ENCODE measurements at places on chromosomes 4 and X.

DNA sequence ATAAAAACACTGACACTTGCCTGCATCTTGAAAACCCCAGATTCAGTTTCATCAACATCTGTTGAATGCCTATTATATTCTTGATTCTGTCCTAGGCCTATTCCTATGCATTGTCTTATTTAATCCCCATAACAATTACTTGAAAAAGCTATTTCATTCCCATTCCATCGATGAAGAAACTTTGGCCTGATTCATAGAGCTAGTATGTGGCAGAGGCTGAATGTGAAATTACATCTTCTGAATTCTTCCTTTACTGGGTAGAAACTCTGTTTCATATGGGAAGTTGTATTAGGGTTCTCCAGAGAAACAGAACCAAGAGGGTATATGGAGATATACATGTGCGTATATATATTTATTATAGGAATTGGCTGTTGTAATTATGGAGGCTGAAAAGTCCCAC is 35.0 kb upstream of the SLC4A4 start:
- DNase-seq = no peak

DNA sequence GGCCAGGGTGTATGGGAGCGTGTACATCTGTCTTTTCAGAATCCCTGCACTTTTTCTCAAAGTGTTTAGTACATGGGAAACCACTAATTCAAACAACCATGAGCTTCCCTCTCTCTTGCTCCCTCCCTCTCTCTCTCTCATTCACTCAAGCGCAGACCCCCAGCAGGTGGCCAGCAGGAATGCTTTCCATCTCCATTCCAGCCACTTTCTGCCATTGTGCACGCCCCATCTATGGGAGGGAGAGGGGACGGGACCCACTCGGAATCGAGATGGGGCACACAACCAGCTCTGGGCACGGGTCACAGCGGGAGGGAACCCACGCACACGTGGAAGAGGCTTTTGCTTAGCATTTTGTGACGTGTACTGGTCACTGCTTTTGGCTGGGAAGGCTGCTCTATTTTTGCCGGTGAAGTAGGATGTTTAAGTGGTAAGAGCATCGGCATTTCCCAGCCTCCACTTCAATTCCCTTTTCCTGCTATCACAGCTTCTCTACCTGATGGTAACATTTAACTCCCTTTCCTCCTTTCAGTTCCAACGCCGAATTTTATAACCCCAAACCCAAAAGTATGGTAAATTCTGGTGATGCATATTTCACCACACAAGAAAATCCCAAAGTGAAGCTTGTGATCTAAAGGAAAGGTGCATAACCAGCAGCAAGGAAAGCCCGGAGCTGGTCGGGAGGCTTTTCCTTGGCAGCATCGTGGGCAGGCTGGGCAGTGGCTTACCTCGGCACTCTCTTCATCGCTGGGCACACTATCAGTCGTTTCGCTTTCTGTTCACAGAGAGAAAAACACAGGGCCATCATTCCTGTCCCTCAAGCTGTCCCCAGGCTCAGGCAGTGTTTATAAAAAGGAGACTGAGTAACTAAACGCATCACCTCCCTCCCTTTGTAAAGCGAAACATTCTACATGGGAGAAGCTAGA is 84.1 kb downstream of the IRF2 start:
- no peak for DNase-seq

DNA sequence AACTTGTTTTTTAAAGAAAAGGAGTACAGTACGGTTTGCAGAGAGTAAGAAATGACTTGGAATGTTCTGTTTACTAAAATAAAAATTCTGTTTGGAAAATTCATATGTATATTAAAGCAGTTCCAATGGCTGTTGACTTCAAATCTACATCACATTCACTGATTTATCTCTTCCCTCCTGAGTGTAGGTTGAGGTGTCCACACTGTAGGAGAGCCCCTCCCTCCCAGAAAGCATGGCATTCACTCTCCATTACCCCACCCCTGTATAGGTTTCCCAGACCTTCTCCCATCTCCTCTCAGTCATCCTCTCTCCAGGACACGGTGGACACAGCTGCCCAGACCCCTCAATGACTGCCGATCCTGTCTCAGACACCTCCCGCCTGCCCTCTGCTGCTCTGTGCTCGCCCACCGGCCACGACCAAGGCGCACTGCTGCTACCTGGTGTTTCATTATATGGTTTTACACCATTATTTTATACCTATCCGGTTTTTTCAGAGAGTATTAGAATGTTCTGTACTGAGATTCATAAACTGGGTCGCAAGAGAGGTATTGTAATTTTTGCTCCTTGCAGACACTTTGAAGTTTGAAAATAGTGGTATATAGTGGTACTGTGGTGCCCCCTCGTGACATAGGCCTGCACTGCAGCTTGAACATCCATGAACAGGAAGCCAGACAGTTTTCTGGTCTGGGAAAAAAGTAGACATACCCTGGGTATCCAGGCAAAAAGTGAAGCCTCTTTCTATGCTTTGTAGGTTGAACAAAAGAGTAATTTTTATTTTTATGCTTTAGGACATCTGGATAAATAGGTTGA is 38.8 kb upstream of the BEX4 start:
- peak; percentile 70 for DNase-seq

DNA sequence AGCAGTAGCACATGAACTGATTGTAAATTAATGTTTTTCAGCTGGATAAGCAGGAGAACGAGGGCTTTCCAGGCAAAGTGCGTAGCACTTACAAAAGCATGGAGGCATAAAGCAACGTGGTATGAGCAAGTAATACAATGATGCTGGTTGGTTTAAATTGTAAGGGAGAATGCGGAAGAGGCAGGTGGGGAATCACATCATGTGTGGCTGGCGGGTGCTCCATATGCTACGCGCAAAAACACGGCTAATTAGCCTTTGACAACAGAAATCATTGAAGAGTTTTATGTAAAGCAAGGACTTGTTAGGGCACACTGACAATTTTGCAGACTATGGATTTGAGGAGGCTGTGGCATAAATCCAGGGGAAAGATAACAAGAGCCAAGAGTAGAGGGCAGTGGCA is 14.6 kb downstream of the SYTL4 start:
- DNase-seq = no peak

DNA sequence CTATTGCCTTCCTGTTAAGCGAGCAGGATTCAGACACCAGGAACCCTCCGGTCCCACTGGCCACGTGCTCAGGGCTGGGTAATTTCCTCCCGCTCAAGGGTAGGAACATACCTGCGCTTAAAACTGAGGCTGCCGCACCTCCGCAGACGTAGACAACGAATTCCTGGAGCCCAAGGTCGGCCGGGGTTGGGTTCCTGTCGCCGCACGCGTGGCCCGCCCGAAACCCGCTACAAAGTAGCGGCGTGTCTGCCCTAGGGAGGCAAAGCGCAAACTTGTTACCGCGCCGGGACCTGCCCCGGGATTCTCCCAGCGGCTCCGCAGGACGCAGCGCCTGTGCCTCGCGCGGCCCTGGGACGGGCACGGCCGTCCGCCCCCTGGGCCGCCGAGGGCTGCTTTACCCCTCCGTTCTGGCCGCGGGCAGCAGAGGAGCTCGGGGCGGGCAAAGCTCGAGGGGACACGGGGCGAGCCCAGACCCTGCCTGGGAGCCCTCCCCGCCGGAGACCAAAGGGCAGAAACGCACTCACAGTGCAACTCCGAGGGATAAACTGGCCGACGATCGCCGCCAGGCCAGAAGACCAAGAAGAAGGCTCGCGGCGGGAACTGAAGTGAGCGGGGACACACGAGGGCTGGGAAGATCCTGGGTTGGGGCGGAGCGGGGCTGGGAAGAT is at the start of gene ERVMER34-1:
Gene ERVMER34-1 (minus strand): TSS at position 607 of the 668 bp plus-strand sequence. CDS start 5,905 bp downstream, outside the sequence.
- DNase-seq = no peak

DNA sequence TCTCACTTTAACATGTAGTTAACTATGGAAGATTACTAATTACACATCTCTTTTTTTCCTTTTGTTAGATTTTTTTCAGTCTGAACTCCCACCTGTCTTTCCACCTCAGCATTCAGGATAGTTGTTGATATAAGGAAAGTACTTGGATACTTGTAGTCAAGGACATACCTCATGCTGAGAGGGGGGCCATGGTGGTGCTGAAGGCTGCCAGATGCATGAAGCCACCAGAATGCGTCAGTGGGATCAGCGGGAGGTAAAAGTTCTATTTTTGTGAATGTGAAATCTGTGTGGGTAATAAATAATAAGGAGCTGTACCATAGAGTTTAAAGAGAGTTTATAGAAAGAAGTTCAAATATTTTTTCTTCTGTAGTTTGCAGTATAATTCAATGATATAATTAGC is 13.1 kb upstream of the NDST4 start:
- DNase-seq = no peak

DNA sequence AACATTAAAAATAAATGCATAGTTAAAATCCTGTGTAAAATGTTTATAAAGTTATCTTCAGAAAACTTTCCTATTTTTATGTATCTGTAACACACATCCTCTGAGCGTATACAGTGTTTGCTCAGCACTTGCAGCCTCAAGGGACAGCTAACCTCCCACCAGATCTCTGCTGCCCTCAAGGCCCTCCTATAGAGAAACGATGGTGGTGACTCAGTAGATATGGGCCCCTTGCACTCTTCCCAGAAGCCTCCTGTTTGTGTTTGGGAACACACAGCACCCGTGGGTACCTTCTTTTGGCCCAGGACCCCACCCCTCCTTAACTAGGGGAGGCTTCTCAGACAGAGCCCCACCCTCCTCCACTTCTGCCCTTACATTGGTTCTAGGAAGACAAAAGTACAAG is 26.7 kb downstream of the PJA1 start:
- DNase-seq = no peak

DNA sequence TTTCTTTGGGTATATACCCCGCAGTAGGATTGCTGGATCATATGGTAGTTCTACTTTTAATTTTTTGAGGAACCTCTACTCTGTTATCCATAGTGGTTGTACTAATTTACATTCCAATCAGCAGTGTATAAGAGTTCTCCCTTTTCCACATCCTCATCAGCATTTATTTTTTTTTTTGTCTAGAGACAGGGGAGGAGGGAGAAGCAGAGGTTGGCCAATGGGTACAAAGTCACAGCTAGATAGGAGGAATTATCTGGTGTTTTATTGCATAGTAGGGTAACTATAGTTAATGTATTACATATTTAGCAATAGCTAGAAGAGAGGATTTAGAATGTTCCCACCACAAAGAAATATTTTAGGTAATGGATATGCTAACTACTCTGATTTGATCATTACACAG is 107.4 kb downstream of the TSPAN7 start:
- no peak for DNase-seq

- no peak for DNase-seq
These were observed 31.6 kb downstream of the RNF4 start for GRCh38 chr4:2500547-2500946.

GRCh38 chr4:174181827-174182226 is 101.6 kb downstream of the FBXO8 start:
- DNase-seq = no peak

- no peak for DNase-seq
These were observed 56.3 kb downstream of the SHISA3 start for GRCh38 chr4:42453612-42454011.

DNA sequence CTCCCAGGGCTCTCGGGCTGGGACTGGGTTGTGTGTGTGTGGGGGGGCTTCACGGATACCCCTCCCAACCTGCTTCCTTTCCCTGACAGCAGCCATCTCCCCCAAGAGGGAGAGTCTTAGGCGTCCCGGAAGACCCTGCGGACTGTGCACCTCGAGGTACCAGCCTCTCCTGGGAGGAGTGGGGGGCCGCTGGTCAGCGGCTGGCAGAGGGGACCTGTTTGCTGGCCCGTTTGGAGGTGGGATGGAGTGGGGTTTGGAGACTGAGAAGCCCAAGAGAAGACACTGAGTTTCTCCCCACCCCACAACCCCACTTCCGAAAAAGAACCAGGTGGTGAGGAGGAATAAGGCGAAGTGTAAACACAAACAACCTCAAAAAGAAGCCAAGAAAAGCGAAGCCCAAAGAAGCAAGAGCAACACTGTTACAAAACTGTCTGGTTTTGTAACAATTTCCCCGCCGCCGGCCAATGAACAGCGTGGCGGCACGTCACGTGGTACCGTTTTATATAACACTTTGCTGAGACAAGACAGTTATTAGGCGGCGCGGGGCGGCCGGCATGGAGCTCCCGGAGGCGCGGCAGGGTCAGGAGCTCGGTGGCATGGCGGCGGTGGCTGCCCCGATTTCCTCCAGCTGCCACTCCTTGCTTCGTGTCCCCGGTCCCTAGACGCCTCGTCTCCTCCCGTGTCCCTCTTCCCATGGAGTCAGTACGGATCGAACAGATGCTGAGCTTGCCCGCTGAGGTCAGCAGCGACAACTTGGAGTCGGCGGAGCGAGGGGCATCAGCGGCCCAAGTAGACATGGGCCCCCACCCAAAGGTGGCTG is at the start of gene LONRF3:
Gene LONRF3 (plus strand): TSS at position 531 of the 820 bp plus-strand sequence. CDS start 163 bp downstream, at position 694.
- peak; percentile 79 for DNase-seq

DNA sequence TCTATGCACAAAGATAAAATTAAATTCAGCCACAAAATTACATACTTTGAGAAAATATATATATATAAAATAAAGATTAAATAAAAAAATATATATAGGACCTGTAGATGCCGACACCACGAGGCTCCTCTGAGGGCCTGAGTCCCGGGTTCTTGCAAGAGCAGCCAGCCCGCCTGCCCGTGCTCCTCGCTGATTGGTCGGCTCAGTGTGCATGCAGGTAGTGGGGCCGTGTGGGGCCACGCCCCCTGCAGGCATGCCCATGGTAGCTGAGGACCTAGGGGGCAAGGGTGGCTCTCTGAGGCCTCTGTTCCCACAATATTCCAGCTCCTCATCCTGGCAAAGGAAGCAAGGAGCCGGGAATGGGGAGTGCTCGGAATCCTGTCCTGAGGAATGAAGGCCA is 80.5 kb upstream of the AMELX start:
- no peak for DNase-seq

GRCh38 chr4:22413471-22413870 is 102.4 kb downstream of the ADGRA3 start:
- no peak for DNase-seq

DNA sequence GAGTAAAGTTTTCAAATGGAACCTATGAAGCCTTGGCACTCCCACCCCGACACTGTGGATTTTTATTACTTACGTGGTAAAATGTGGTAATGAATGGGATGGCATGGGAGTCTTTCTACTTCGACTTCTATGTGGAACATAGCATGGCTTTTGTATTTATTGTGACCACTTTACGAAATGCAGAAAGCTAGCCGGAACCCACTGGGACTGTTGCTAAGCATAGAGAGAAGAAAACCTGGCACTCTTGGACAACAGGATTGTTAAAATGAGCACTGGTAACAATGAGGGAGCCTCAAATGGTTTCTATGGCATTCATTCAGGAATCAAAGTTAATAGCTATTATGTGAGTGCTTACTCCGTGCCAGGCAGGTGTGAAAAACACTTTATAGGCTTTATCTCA is 113.3 kb downstream of the PDS5A start:
- DNase-seq = no peak

DNA sequence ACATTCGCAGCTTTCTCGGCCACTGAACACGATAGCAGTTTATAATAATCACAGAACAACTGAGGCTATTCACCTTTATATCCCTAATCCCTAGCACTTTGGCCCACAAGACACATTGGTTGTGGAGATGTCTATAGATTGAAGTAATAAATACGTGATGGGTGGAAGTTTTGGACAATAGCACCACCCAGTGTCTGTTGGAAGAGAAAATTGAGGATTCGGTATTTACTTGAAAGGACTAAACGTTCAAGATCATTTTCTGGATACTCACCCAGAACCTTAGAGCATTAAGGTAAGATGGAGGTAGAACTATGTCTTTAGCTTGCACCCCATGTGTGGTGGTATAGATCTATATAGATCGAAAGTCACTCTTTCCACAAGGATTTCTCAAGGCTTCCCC is 787 bp upstream of the TMSB15A start:
- DNase-seq = no peak

Data from natural killer cell (primary cell).